ENCODE measurements at places on chromosomes 13 and 19.
A peak's percentile ranks its signal among the peaks of the same experiment; 100 is the strongest.

DNA sequence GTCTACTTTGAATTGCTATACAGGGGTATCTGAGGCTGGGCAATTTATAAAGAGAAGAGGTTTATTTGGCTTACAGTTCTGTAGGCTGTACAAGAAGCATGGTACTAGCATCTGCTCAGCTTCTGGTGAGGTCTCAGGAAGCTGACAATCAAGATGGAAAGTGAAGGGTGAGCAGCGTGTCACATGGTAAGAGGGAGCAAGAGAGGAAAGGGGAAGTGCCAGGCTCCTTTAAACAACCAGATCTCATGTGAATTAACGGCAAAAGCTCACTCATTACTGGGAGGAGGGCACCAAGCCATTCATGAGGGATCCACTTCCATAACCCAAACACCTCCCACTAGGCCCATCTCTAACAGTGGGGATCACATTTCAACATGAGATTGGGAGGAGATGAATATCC is 222.4 kb downstream of the TDRD3 start:
- no peak for DNase-seq

- no peak for DNase-seq
Observed at GRCh38 chr19:20287070-20287469, 120.1 kb downstream of the ZNF486 start.

DNA sequence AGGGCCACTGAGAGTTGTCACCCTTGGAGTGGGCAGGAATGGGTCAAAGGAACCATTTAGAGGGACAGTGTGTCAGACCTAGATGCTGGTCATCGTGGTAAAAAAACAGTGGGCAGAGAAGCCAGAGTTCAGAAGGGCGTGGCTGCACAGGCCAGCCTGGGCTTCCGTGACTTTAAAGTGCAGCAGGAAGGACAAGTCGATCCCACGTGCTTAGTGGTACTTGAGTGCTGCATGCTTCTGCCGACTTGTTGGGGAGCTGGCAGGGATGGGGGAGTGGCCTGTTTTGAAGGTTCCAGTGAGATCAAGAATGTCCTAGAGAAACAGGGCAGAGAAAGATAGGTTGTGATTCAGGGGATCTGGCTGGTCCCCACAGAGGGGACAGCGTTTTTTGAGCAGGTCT is 17.0 kb downstream of the LYL1 start:
- DNase-seq = no peak

GRCh38 chr19:31334101-31334848 is 15.0 kb downstream of the TSHZ3 start:
- DNase-seq = peak; percentile 71

DNA sequence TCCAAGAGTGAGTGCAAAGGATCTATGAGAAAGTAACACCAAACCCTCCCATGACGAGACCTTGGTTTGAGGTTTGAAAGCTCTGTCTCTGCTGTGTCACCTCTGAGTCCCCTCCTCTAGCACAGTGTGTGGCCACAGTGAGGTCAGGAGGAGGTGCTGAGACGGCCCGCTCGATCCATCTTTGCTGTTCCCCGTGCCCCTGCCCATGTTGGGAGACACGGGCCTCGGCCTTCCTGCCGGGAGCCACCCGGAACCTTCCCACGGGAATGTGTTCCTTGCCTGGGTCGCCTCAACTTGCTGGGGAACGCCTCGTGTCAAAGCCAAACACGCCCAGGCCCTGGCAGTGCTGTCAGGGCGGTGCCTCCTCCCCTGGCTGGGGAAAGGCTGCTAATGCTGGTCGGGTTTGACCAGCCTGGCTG is 10.1 kb downstream of the NANOS3 start:
- DNase-seq = no peak

Data from LHCN-M2 (cell line).